ENCODE measurements at places on chromosomes 13 and 19.

GRCh38 chr19:5291588-5292193, 48.9 kb downstream of the PTPRS start:
- no peak for DNase-seq

GRCh38 chr19:42206871-42207755, 10.4 kb downstream of the DEDD2 start:
- DNase-seq = no peak

- peak; percentile 37 for DNase-seq
Observed at GRCh38 chr19:14476673-14477401, 1.7 kb upstream of the PTGER1 start.

DNA sequence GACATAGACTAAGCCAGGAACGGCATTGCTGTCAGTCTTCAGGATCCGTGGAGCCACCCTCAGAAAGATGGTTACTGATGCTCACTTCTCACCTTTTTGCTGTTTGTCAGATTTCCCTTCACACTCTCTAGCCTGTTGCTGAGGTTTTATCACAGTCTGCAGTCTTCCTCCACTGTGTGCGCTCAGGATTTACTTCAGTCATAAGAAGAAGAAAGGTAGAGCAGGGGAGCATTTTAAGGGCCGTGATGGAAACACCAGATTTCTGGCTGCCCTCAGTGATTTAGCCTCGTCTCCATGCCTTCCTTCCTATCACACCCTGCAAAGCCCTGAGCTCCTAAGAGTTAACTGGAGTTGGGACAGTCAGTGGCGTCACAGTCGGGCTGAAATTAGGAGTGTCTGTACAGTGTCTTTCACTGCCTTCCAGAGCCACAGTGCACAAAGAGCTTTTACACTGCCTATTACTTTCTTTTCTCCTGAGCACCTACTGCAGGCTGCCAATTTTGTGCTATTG, 60.0 kb upstream of the GPR183 start:
- no peak for DNase-seq

DNA sequence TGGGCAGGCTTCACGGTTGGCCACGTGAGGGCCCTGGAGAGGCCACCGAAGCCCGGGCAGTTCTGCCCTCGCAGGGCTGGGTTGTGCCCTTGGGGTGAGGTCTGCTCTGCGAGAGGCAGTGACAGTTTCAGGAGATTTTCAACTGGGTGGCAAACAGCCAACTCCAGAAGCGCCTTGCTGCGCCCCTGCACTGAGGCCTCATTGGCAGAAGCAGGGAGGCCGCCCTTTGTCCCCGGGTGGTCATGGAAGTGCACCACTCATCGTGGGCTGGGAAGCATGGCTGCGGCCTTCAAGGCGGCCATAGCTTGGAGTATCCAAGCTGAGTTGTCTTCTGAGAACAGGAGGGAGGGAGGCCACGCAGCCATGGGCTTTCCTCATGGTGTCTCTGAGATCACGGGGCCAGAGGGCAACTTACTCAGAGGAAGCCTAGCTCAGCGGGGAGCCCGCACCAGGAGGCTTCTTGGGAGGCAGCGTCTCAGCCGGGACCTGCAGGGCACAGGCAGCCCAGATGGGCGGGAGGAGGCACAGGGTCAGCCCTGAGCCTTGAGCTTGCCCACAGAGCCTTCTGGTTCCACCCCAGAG, 14.8 kb downstream of the PLEKHJ1 start:
- no peak for DNase-seq

DNA sequence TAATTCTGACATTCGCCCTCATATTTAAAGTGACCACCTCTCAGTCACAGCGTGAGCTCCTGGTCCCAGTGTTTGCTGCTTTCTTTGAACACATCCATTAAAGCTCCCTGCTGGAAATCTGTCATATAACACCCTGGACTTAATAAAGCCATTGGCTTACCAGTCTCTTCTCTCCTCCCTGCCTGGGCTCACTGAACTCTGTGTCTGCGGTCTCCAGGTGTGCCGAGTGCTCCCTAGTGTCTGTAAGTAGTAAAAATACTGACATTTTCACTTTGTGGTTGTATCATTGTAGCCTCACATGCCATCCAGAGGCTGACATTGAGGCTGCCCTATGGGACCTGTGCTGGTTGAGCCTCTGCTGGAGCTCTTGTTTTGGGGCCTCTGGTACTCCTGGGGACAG, 2.6 kb upstream of the PSG11 start:
- DNase-seq = no peak

DNA sequence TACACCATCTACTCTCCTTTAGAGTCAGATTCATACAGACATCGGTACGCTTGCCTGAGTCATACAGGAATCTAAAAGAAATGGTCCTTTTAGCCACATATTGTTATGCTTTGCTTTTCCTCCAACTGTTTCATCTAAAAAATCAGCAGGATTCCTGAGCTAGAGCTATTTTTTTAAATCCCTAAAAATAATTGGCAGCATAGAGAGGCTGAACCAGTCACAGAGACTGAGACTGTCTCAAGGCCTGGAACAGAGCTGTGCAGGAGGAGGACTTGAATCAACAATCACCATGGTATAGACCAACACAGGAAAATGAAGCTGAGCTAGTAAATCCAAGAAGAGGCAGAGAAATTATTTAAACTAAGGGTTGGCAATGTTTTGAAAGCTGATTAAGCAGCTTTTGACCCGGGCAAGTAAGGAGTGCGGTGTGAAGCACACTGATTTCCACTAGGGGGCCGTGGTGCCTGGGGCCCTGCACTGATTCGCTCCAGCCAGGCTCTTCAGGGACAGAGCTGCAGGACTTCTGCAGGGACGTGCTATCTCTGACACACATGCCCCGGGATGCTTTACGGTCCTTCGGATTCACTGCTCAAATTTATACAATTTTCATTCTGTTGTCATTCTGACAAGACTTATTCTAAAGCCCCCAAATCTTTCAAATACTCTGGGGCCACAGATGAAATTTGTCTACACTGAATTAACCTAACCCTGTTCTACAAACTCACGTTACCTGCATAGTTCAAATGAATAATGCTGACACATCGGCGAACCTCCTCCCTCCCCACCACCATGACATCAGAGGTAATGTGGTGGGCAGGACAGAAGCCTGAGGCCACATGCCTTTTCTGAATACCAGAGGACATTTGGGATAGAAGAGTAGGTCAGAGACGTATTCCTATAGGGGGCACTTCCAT, 87.6 kb upstream of the SLC15A1 start:
- DNase-seq = peak; percentile 68

- DNase-seq = no peak
Observed at GRCh38 chr13:50401721-50402465, 386.6 kb downstream of the KCNRG start.

GRCh38 chr19:46461537-46461936, 9.8 kb downstream of the PNMA8A start:
- no peak for DNase-seq

DNA sequence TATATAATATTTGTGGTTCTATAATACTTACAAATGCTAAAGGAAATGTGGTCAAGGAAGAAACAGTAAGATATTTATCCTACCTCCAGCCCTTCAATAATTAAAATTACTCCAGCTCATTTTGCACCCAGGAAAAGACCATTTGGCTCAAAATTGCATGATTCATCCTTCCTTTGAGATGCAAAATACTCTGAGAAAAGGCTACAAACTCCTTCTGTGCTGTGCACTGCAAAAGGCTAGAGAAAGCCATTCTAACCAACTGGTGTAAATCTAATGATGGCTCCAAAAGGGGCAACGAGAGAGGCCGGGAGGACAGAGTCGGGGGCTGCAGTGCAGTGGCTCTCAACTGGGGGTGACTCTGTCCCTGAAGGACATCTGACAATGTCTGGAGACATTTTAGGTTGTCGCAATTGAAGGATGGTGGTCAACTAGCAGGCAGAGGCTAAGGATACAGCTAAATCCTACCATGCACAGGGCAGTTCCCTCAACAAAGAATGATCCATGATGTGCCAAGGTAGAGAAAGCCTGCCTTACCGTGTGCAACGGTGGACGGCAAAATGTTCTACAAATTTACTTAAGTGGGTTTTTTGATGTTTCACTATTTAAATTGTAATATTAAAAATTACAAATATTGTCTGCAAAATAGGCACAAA, 32.6 kb downstream of the SLC7A1 start:
- DNase-seq = no peak

- DNase-seq = no peak
Observed at GRCh38 chr19:50713556-50714236, 5.9 kb downstream of the SHANK1 start.

- DNase-seq = no peak
Observed at GRCh38 chr13:113588394-113589111, 4.0 kb downstream of the TFDP1 start.

DNA sequence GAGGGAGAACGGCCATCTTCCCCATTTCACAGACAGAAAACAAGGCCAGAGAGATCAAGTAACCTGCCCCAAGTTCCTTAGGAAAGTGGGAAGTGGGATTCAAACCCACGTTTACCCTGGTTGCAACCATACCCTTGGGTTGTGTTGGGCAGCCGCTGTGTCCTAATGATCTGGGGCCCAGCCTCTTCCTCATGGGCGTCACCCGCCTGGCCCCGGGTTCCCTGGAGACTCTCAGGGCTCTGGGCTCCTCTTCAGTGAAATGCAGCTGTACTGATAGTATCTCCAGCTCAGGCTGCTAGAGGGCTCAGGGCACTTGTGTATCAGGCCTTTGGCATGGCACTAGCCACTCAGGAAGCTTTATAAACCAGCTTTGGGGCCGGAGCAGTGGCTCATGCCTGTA, 9.8 kb downstream of the TMED1 start:
- no peak for DNase-seq

DNA sequence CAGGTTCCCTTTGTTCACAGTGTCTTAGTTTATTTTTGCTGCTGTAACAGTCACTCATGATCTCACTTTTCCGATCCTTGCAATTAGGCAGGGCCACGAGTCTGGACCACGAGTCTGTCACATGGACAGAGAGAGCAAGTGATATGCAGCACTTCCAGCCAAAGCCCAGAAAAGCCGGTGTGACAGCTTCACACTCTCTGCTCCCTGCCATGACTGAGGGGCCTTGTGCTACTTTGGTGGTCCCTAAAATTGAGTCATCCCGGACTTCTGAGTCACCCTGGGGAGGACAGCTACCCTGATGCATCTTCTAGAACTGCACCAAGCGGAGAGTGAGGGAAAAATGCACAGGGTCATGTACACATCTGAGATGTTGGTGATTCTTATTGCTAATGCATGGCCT, 179.6 kb downstream of the EFNB2 start:
- DNase-seq = no peak

- DNase-seq = no peak
Observed at GRCh38 chr13:101767131-101767530, 314.7 kb downstream of the ITGBL1 start.

DNA sequence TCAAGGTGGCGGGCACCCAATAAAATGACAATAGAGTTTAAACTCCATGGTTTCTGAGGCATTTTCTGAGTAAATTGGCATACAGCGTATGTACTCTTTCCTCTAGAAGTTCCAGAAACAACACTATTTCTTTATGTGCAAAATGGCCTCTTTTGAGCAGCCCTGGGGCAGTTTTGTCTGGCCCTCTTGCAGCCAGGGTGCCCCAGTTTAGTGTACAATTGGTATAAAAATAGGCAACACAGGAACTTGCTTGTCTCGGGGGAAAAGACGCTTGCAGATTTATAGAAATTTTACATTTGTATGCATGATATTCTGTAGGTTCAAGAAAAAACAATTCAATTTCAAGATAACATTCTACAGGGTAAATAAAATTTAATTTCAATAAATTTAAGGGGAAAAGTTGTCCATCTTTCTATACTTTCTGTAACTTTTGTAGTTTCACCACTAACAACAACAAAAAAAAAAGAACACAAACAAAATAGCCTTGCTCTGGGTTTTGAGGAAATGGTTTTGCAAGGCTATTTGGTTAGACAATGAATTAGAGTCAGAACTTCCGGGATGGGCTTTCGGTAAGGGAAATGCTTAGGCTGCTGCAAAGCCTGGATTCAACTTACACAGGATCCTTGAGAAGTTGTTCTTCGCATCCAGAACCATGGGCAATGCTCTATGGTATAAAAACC, 45.3 kb downstream of the LRCH1 start:
- no peak for DNase-seq

GRCh38 chr13:26957182-26957581, 196.6 kb upstream of the GPR12 start:
- no peak for DNase-seq

DNA sequence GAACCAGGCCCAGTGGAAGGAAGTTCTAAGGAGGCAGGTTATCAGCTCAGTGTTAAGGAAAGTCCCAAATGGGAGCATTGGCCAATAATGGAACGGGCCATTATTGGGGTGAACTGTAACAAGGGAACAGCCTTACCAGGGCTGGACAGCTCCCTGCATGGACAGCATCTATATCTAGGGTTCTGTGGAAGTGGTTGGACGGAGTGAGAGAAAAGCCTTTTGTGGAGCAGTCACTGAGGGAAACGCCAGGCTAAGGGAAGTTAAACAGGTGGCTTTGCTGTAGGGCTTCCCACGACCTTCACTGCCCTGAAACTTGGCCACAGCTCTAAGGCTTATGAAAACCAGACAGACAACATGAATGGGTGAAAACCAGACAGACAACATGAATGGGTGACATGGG, 17.0 kb downstream of the POU2F2 start:
- DNase-seq = no peak

DNA sequence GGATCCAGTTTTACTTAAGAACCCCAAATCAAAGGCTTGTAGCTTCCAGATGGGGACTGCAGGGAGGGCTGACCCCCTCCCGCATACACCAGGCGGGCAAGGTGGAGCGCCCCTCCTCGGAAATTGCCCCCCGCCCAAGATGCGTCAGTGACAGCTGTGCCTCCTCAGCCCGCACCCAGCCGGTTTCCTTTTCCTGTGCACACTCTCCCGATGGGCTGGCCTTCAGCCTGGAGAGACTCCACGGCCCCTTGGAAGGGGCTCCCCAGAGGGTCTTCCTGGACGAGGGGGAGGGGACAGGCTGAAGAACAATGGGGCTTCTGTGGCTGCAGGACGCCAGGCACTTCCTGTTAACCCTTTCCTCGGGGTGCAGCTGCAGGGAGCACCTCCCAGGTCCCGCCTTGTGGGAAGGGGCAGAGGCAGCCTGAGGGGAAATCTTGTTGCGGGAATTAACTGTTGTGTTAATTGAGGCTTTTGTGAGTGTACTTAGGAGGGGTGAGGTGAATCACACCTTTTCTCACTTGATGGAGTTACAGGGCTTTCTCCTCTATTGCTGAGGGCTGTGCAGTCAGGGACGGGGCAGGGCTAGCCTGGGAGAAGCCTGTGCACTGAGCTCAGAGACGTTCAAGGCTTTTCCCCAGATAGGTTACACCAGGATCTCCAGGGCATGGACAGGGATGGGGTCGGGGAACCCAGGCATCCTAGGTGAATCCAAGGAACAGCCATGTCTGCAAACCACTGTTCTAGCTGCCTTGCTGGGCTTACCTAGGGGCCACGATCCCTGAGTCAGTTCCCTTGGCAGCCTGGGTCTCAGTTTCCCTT, 14.3 kb downstream of the IER2 start:
- no peak for DNase-seq

DNA sequence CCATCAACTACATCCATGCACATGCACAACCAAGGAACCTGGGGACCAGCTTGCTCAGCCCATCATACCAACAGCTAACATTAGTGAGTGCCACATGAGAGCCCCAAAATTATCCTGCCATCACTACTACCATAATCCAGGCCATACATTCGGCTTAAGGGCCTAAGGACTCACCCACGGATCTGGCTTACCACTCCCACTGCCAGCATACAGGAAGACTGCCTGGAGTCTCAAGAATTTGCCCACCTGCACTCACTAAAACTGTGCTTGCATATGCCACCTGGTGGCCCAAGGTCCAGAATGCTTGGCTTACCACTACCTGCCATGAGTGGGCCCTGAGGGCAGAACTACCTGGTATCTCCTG, 1562.9 kb upstream of the PRR20A start:
- DNase-seq = no peak
